ENCODE measurements at places on chromosomes 12 and 14. TPM values are rescaled to one million over a fixed set of nuclear protein-coding genes. Genes with fewer than 3 reads are reported as not detected.

TAS2R8 gene
- not detected for total RNA-seq

DNA sequence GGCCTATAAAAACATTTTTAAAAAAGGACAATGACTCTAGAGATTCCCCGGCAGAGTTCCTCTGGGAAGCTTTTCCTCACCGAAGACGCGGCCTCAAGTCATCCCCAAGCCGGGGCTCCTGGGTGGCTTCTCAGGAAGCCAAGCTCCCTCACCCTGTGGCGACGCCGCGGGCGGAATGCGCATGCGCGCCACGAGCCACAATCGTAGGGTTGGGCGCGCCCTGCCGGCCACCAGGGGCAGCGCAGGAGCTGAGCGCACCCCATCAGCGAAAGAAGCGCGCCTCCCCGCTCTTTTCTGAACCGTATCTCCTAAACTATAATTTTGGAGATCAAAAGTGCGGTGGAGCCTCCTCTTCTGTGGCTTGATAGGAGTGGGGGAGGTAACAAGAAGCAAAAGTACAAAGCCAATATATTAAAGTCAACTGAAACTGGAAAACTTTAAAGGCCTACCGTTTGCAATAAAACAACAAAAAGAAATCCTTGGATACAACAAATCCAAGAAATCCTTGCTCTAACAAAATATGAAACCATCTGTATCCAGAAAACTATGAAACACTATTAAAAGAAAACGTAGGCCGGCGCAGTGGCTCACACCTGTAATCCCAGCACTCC, 17.4 kb upstream of the CHFR start:
- peak; percentile 46 for DNase-seq

GRCh38 chr14:53796734-53797133, 159.9 kb downstream of the BMP4 start:
- DNase-seq, result no peak

CLEC2A gene
- total RNA-seq, result not detected

GRCh38 chr12:39043424-39043822, 138.0 kb upstream of the CPNE8 start:
- no peak for DNase-seq

DNA sequence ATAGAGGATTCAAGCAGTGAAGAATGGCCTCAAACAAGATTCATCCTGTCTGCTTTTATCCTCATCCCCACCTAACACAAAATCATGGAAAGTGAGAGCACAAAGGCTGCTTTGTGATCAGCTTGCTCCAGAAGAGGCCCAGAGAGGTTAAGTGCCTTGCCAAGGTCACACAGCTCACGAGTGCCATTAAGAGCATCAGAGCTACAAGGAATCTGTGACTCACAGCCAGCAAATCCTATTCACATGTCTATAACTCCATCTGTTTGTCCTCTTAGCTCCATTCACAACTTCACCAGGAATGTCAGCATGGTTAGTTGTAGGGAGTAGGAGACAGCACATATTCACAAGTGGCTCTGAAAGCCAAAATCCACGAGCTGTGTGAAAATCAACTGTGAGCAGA, 79.8 kb downstream of the TTC9 start:
- peak; percentile 25 for DNase-seq

- no peak for DNase-seq
Measured at GRCh38 chr12:96710127-96710745, 196.8 kb upstream of the NEDD1 start.

- DNase-seq, result no peak
Measured at GRCh38 chr12:126493366-126494108, 1428.3 kb downstream of the AACS start.

DNA sequence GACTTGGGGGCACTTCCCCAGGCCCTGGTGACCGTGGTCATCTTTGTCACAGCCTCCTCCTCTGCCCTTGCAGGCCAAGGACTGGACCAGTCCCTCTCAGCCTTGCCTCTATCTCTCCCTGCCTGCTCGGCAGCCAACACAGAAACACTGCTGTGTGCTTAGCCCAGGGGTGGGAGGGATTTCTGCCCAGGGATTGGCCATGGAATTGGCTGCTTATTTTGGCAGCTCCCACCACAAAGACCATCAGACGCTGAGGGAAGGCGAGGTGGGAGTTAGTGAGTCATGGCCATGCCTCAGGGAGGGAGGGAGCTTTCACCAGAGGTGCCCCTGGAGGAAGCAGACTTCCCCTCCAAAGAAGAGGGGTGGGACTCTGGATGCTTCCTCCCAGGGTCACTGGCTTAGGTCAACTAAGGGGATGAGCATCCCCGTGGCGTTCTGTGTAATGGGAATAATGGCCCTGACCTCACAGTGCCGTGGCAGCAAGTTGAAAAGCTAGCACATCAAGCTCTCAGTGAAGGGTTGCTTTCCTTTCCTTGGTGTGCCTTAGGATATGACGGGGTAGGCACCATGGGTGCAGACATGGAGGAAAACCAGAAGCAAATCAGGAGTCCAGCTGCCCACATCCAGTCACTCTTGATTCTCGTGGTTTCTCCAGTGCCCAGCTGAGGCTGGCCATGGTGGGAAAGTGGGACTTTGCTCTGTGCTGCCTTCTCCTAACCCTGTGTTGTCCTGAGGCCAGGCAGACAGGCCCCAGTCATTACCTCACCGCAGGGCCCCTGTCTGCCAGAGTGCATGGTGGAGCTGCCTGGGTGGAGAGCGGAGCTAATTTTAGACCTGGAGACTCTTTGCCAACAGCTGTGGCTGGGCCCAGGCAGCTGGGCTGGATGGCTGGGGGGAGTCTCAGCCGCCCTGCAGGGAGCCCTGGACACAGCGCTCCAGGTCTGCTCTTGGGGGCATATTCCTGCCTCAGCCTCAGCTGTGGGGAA, 21.4 kb downstream of the B4GALNT3 start:
- DNase-seq, result peak; percentile 91

GRCh38 chr14:104352493-104353220, 214.3 kb downstream of the KIF26A start:
- no peak for DNase-seq

GRCh38 chr12:112122823-112123690, 2.3 kb upstream of the TRAFD1 start:
- peak; percentile 98 for DNase-seq

DPPA3 gene
- total RNA-seq, result not detected

PTHLH gene
- total RNA-seq, result 0.26 TPM

GRCh38 chr14:22883173-22883976, at the start of gene REM2:
Gene REM2, plus strand, starts transcription at chr14:22883222. Its CDS starts 66 bp downstream, at chr14:22883288.
- DNase-seq, result no peak

PMCH gene
- not detected for total RNA-seq

GRCh38 chr12:58774731-58775130, 145.6 kb downstream of the LRIG3 start:
- DNase-seq, result no peak

TAS2R9 gene
- total RNA-seq, result not detected

- DNase-seq, result peak; percentile 83
Measured at GRCh38 chr12:1939801-1940607, 21.6 kb upstream of the CACNA2D4 start.

DNA sequence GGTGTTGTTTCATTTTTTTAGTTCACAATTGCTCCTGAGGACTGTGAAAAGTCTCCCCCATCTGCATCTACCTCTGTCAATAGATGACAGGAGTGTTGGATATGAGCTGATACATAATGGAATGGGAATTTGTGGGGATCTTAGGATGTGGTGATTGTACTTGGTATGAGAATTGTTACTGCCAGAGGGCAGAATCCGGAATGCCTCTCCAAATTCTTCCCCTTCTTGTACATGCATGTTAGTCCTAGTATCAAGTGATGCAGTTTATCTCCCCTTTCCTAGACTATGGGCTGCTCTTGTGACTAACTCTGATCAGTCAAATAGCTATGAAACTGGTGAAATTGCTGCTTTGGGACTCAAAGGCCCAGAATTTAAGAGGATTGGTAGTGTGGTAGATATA, 24.8 kb upstream of the NOVA1 start:
- DNase-seq, result no peak

OR6C76 gene
- total RNA-seq, result not detected

DNA sequence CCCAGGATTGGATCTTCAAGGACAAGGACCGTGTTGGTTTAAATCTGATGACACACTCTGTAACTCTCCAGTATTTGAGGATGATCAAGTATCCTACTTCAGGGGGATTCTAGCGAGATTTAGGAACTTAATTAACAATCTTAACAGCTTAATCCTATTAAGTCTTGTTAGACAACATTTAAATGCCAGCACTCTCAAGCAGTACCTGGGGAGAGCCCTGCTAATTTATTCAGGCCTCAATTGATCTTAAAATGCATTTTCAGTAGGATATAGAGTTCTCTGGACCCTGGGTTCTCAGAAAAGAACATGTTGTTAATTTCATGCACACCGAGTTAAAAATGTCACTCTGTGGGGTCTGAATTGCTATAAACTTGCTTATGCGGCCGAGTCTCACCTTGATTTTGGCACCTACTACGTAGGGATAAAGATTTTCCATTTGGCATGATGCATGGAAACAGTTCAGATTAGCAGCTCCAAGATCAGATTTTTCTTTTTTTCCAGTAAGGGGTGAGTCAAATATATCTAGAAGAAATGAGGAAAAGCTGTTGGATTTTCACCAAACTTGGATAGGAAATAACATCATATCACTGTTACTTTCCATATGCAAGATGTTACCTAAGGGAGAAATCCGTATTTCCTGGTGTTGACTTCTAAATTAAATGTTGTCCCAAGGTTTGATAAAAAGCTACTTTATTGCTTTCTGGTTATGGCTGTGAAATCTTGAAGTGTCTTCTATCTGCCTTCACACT, 76.1 kb downstream of the SLC24A4 start:
- no peak for DNase-seq

SLC5A8 gene
- not detected for total RNA-seq

RERGL gene
- total RNA-seq, result not detected

DNA sequence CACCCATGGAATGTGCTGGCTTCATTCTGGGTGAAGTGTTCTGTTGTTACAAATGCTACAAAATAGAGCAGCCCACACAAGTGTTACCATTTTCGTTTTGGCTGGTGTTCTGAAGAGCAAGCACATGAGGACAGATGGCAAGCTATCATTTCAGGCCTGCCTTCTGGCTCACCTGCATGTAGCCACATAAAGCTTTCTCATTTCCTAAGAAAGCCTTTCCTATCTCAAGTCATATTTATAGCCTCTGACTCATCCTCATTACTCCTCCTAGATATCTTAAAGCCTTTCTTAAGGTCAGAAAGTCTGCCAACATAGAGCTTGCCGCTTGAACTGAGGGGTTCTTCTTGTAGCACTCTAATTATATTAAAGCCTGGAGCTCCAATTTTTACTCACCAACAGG, 89.0 kb downstream of the PTPRR start:
- peak; percentile 52 for DNase-seq

GPR137C gene
- 0.51 TPM for total RNA-seq

PCNX4 gene
- 69.9 TPM for total RNA-seq

DNA sequence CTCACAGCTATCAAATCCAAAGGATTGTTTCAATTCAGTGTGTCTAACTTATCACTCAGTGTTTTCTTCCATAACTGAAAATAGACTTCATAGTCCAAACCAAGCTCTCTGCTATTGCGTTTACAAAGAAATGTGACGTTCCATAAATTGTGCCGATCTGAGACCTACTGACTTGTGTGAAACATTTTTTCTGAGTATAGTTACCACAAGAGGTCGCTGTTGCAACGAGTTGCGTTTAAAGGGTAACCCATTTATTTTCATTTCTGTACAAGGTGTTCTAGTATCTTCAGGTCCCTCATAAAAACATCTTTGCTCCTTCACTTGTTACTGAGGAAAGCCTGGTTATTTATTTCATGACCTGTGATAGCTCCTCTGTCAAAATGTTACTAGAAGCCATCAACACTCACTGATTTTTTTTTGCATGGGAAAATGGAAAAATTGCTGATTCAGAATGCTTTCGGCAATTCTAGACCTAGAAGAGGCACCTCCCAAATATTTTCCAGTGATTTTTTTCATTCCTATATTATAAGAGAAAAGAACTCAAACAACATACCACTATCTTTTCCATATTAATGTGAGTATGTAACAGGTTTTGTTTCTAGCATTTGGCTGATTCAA, 60.9 kb upstream of the OR4E1 start:
- DNase-seq, result peak; percentile 24

LBHD2 gene
- total RNA-seq, result not detected

CFAP54 gene
- total RNA-seq, result 5.1 TPM

GRCh38 chr12:115343601-115344000, 659.6 kb upstream of the TBX3 start:
- no peak for DNase-seq

MYF6 gene
- under 0.01 TPM for total RNA-seq

- no peak for DNase-seq
Measured at GRCh38 chr14:104935955-104936354, 11.3 kb downstream of the PLD4 start.

DNA sequence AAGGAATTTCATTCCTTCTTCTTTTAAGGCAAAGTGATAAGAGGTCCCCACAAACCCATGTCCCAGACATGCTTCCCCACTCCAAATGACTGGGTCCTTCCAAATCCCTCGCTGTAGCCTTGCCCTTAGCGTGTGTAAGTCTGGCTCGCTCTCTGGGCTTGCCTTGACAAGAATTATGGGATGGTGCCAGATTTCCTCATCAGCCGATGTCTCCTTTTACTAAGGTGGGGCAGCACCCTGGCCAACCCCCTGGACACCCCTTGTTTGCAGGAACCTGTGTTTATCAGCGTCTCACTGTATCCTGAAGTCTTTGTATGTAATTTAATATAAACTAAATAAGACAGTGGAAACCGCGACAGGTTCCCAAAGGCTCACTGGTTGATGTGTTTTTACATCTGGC, 493.3 kb downstream of the EGLN3 start:
- DNase-seq, result no peak

HCAR1 gene
- 1.5 TPM for total RNA-seq

KRT85 gene
- total RNA-seq, result not detected

FSCB gene
- total RNA-seq, result not detected

DNA sequence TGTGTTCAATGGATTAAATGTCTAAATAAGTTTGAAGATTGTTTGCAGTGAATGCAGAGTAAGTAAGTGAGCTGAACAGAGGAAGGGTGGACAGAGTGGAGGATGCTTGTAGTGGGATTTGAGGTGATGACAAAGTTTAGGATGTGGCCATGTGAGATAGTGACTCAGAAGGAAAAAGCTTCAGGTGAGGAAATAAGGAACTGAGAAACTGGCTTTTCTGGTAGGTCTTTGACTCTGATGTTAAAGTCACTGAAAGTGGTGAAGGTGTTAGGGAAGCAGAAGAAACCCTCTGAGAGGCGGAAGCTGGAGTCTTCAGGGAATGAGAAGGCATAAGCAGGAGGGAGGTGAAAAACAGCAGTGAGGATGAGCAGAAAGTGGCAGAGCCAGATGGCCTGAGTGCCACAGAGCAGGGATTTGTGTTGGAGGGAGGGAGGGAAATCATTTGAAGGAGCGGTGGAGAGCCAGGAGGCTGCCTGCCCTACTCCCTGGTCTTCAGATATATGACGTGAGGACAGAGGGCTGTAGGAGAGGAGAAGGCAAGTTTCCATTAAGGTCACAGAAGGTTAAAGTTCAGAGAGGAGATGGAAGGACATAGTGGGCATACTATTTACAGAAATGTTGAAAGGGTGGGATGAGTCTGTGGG, 24.8 kb downstream of the RGS6 start:
- DNase-seq, result no peak

WNT5B gene
- 40.3 TPM for total RNA-seq

- DNase-seq, result no peak
Measured at GRCh38 chr12:110636516-110636915, 22.6 kb downstream of the TCTN1 start.

AICDA gene
- not detected for total RNA-seq

- peak; percentile 65 for DNase-seq
Measured at GRCh38 chr12:49825360-49825970, 2.7 kb downstream of the NCKAP5L start.
